ENCODE measurements at places on chromosomes 12 and 14.

GRCh38 chr12:66149702-66150398 lies 19.3 kb upstream of the LLPH start:
- DNase-seq = peak; percentile 38

GRCh38 chr12:116745554-116745953 lies 7.4 kb downstream of the RNFT2 start:
- DNase-seq = no peak

DNA sequence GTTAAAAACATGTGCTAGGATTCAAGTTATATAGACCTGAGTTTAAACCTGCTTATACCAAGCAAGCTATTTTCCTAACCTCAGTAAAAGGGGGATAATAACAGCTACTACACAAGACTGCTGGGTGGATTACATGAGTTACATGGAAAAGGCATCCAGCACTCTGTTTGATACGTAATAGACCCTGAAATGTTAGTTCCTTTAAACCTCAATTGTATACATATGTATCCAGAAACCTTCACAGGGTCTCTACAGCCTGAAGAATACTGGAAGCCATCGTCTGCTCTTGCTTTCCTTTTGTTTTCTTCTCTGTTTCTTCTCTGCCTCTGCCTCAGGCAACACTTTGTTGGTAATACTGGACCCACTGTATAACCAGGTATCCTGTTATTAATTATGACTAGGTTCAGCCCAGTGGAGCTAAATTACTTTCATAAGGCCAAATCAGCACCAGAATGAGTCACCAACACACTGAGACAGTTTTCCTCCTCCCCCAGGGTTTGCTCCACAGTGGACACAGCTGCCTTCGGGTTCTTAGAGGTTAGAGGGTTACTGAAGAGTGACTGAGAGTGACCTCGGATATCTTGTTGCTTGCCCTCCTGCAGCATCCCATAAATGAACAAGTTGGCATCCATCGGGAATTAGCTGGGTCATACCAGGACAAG lies 127.1 kb downstream of the CAPZA3 start:
- peak; percentile 73 for DNase-seq

DNA sequence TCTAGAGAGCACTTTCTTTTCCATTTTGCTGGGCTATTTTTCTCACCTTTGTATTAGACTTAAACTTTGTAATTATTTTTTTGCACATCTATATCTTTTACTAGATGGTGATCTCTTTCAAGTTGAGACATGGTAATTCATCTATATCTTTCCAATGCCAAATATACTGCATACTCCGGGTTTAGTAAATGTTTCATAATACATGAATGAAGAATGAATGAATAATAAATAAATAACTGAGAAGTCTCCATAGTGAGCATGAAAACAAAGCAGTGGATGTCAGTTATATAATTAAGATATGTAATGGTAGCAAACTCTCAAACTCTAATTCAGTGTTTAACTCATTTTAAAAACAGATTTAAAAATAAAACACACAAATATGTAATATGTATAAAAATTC lies 342.5 kb upstream of the KITLG start:
- peak; percentile 84 for DNase-seq

DNA sequence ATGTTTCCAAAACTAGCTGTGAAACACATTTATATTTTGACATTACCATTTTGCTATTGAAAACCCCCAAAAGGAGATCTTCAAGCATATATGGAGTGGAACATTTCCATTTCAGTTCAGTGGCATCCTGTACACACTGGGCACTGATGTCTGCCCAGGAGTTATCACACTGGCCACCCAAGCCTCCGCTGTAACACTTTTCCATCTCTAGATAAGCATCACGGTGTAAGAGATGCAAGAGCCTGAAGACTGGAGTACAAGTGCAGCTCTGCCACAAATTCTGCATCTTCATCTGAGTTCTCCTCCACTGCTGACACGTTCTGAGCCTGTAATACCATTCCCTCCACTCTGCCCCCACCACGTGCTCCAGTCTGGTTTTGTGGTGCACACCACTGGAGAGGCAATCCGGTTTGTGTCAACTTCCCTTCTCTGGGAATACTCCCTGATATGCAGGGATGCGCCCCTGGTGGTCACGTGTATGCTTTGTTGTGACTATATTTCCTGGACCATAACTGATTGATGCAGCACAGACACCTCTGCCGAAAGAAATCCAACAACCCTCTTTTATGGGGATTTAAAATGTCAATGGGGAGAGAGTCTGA lies 12.7 kb downstream of the SPTLC2 start:
- DNase-seq = peak; percentile 40

DNA sequence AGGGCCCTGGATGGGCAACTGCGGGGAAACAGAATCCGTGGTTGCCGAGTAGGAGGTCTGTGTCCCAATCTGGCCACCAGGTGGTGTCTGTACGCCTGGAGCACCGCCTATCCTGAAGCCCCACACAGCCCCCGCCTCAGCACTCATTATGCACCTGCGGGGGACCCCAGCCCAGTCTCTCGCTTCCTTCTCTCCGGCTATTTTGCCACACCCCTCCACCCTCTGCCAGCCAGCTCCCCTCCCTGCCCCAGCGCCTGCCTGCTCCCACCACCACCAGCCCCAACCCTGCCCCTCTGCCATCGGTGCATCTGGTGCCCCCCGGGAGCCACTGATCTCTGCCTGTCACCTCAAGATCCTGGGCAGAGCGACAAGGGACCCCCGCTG lies 2.2 kb upstream of the NXPH4 start:
- peak; percentile 44 for DNase-seq

DNA sequence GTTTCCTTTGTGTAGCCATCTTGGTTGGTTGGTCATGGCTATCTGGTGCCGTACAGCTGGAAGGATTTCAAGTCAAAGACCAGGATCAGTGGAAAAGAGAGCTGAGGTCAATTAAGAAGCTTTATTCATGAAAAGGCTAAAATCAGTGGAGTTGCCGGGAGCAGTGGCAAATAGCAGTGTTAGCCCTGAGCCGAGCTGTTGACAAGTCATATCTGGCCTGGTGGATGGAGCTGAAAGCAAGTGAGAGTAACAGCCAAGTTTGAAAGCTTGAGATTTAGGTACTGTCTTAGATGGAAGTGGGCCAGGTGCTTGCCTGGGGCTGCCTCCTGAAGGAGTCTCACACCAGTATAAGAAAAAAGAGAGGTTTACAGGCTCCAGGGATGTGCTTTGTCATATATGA lies 9.0 kb downstream of the BATF start:
- no peak for DNase-seq

All from bronchial epithelial cell (primary cell).